Right renal pelvis (tissue), 4 donors: ENCODE measurements at places on chromosomes 4 and X. TPM values are rescaled to one million over a fixed set of nuclear protein-coding genes. Genes with fewer than 3 reads are reported as not detected.

The ARHGAP36 gene
- polyA plus RNA-seq, result not detected

The UNC5C gene
- polyA plus RNA-seq, result 39.8 TPM

The TMPRSS11B gene
- polyA plus RNA-seq, result not detected

The GPR173 gene
- 14.5 TPM for polyA plus RNA-seq

The SYNPO2 gene
- 21.2 TPM for polyA plus RNA-seq

The PLAC1 gene
- polyA plus RNA-seq, result 5.3 TPM

The CSAG1 gene
- polyA plus RNA-seq, result not detected

The FAM47E gene
- 9.0 TPM for polyA plus RNA-seq

The DIPK2B gene
- polyA plus RNA-seq, result 10.4 TPM

The GPR143 gene
- polyA plus RNA-seq, result 14.6 TPM

The ARAP2 gene
- polyA plus RNA-seq, result 6.5 TPM

The HSFX4 gene
- 0.14 TPM for polyA plus RNA-seq

The TRO gene
- 98.6 TPM for polyA plus RNA-seq

The PABPC5 gene
- polyA plus RNA-seq, result 4.8 TPM

The HSFX3 gene
- polyA plus RNA-seq, result not detected

DNA sequence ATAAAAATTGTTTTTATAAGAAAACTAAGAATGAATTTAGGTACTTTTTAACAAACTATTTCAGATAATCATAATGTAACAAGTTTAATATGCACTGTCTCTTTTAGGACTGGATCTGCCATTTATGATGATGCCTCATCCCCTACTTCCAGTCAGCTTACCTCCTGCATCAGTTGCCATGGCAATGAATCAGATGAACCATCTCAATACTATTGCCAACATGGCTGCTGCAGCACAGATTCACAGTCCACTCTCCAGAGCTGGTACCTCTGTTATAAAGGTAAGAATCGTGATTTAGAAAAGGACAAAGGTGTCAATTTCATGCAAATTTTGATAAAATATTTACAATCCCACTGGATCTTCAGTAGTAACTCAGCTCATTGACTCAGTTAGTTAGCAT lies 566.2 kb downstream of the DACH2 start:
- no peak for DNase-seq

DNA sequence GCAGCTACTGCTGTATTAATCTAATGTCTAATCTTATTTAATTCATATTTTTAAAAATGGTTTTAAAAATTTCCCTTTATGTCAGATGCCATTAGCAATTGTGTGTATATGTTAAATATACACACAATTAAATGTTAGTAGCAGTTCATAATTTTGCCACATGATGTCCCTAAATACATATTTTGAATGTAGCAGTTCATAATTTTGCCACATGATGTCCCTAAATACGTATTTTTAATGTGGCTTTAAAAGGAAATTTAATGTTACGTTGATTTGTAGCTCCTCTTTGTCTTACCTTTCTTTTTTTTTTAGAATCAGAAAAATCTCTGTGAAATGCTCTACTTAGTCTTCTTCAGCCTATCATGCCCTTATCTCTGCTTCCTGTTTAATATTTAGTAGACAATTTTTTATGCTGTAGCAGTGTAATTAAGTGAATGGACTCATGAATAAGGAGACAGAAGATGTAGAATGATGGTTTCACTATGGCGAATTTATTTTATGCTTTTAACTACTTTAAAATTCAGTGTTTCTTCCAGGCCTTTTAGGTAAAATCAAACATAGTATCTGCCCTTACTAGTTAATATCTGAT lies 26.1 kb downstream of the RBM46 start:
- no peak for DNase-seq

GRCh38 chr4:173461170-173461569 lies 62.3 kb upstream of the SCRG1 start:
- no peak for DNase-seq

DNA sequence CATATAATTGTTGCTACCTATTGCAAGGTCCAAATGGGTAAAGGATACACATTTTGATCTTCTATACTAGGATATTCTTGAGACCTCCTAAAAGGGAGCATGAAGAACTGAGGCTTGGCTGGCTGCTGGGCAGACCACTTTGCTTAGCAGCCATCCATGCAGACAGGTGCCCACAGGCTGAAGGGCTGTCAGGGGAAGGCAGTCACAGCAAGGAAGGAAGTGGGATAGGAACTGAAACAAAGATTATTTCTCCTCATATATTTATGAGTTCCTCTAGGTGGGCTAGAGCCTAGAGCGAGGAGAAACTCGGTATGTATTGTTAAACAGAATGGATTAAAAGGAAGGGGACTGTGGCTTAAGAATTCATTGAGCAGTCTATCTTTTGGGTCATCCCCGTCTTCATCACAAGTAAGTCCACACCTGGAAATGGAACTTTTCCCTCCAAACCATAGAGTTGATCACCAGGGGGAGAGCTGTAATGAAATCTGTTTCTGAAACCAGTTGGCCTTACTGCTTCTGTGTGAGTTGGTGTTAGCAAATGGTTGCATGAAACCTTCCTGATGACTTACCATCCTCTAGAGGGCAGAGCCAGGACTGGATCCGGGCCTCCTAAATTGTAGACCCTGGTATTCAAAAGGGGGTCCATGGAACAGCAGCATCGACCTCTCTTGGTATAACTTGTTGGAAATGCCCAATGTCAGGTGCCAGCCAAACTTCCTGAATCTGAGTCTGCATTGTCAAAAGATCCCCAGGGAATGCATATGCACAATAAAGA lies 42.3 kb downstream of the AFF2 start:
- DNase-seq, result no peak

- DNase-seq, result no peak
Measured at GRCh38 chr4:154743683-154744340, at the start of gene LRAT. Gene LRAT (plus strand): TSS chr4:154744000. CDS start chr4:154744327, 327 bp downstream.

- DNase-seq, result no peak
Measured at GRCh38 chrX:150062292-150063137, 124.2 kb upstream of the EOLA2 start.

DNA sequence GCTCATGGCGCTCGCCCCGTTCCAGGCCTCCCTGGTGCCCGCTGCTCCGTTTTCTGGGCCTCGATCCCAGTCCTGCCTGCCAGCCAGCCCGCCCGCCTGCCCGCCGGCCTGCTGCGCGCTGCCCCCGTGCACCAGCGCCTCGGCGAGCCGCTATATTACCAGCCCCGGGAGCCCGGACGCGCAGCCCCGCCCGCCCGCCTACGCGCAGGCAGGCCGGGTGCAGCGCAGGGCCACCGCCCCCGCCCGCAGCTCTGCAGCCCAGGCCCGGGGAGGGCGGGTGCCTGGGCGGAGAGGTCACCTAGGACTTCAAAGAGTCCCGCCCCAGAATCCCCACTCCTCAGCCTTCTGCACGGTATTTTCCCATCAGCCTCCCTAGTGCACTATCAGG lies at the start of gene MAOB:
Gene MAOB (minus strand): TSS at position 157 of the 388 bp plus-strand sequence. CDS start 151 bp downstream, at position 6.
- no peak for DNase-seq

DNA sequence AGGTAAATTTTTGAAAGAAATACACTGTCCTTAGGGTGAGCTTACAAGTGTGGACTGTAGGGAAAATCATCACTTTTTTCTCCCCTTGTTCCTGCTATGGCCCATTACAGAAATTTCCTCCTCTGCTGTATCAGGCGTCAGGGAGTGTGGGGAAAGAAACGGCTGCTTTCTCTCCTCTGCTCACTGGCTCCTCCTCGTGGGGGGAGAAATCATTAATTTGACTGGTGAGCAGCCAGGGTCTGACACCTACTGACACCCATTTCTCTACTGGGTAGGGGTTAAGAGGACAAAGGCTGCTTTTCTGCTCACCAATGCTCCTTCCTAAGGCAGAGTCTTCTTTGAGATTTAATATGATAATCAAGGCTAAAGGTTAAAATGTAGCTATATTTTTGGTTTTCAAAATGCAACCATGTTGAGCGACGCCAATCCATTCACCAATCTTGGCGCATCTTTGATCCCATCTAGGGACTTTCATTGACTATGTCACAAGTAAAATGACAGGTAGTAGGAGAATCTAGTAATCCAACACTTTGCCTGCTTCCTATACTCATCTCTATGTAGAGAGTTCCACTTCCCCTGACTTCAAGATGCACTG lies 25.1 kb downstream of the SETD7 start:
- DNase-seq, result no peak

DNA sequence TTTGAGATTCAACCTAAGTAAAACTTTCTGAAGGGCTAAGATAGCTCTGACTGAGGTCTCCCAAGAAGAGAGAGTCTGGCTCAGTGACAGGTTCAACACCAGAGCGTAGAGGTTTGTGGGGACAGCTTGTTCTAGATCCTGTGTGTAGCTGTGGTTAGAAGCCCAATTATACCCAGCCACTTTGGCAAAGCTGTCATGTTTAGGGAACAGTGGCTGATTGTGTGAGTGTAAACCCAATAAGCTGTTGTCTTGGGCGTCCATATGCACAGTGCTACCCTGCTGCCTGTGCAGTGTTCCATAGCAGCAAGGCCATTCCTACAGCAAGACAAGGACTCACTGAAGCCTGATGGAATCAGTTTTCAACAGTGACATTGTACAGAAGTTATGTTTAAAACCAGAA lies 11.2 kb upstream of the SCRG1 start:
- no peak for DNase-seq

DNA sequence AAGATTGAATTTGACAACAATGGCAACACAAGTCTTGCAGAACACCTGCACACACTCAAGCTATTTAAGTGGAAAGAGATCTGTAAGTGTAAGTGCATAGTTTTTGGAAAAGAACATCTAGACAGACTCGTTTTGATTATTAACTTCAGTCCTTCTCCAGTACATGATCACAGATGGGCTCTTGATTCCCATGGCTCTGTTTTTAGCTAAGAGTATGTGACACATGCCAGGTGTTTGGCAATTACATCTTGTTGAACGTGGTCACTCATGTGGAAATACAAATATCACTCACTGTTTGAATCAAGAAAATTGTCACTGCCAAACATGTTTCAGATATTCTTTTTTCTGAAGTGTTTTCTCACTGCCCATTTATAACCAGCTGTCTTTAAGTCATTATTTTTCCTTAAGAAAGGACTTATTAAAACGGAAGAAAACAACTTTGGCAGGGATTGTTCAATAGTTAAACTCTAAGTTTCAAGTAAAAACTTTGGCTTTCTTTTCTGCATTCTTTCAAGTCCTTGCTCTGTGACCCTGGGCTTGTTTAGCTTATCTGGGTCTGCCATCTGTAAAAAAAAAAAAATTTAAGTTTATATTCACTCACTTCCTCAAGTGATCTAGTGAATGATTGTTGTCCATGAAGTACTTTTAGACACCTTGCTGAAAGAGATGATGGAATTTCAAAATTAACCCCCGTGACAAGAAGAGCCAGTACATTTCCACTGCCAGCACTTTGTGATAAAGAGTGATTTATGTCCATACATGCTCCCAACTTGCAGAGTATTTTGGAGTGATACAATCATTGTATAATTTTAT lies 125.4 kb downstream of the ATXN3L start:
- DNase-seq, result no peak

DNA sequence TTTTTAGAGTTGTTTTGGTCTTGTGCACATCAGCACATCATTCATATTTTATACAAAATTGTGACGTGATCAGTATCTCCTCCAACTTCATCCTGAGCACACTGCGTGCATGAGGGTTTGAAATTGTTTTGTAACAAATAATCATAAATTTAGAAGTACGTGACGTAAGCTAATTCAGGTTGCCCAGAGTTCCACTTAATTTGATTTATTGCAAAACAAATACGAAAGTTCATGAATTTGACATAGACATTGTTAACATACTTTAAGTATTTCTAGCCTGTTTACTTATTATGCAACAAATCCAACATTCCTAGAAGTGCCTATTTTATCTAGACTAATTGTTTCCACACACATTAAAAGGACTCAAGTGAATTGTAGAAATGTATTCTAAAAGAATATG lies 48.3 kb downstream of the MAP7D3 start:
- DNase-seq, result no peak

DNA sequence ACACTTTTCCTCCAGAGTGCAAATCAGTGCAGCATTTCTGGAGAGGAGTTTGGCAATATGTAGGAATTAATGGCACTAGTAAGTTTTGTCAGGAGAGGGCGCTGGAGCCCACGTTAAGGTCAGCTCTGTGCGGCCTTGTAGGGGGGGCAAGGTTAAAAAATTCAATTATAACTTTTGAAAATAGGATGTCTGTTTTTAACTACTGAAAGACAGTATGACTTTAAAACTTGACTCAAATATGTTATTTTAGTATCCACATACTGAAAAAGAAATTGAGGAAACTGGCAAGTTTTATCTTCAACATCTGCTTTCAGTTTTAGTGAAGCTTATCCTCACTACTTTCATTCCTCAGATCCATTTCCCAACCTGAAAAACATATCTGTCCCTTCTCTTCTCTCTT lies 30.9 kb upstream of the HSD17B13 start:
- DNase-seq, result no peak

GRCh38 chrX:133369065-133369464 lies 46.2 kb downstream of the GPC4 start:
- DNase-seq, result no peak

- no peak for DNase-seq
Measured at GRCh38 chr4:76420188-76420761, 666 bp downstream of the CCDC158 start.

GRCh38 chr4:83780053-83780733 lies 244.3 kb downstream of the GPAT3 start:
- no peak for DNase-seq

DNA sequence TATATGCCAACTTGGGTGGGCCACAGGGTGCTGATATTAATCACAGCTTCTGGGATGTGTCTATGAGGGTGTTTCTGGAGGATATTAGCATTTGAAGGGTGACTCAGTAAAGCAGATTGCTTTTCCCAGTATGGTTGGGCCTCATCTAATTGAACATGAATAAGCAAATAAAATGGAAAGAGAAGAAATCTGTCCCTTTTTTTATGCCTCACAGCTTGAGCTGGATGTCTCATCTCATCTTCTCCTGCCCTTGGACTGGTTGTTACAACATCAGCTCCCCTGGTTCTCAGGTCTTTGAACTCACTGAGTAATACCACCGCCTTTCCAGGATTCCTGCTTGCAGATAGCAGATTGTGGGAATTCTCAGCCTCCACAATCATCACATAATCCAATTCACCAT lies 1149.2 kb downstream of the PCDH18 start:
- no peak for DNase-seq

DNA sequence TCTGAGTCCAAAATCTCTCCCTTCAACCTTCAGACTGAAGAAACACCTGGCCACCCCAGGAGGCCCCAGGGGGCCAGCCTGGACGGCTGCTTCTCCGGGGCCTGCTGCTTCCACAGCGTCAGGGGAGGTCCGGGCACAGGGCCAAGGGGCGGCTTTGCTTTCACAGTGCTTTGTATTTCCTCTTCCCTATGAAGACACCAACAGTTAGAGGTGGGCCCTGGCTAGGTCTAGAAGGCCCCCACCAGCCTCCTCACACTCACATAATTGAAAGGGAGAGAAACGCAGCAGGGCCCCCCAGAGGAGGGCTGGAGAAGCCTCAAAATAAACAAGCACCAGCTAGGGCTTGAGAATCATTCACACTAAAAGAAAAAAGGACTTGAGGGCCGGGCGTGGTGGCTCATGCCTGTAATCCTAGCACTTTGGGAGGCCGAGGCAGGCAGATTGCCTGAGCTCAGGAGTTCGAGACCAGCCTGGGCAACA lies 17.8 kb downstream of the SCD5 start:
- DNase-seq, result peak; percentile 58

GRCh38 chr4:162797108-162797507 lies 369.6 kb downstream of the NAF1 start:
- no peak for DNase-seq

GRCh38 chrX:13307041-13307440 lies 12.8 kb downstream of the ATXN3L start:
- no peak for DNase-seq
